ENCODE measurements at places on chromosomes 5 and 9.

- peak; percentile 20 for DNase-seq
These were observed 173.5 kb upstream of the ZNF608 start for GRCh38 chr5:124919747-124920525.

DNA sequence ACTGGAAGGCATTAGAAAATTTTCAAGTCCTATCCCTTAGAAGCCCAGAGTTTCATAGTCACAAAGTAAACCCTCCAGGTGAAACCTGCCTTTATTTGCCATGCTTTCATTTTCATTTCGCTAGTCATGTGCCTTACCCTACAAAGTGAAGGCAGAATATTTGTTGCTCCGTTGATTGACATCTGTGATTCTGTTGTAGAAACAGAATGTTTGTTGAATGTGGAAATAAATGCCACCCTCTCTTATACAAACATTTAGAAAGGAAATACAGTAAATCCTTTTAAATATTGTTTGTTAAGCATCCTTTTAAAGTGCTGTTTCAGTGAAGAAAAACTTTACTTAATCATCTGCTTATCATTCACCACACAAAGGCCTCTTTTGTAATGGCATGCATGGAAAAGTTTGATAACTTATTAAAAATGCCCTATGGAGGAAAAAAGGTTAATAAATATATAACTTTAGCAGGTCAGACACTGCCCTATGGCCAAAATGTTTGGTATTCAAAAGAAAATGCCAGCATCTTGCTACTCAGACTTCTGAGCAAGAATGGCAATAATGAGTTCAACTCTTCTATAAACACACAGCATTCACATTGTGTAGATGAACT is 34.3 kb upstream of the CAST start:
- no peak for DNase-seq

DNA sequence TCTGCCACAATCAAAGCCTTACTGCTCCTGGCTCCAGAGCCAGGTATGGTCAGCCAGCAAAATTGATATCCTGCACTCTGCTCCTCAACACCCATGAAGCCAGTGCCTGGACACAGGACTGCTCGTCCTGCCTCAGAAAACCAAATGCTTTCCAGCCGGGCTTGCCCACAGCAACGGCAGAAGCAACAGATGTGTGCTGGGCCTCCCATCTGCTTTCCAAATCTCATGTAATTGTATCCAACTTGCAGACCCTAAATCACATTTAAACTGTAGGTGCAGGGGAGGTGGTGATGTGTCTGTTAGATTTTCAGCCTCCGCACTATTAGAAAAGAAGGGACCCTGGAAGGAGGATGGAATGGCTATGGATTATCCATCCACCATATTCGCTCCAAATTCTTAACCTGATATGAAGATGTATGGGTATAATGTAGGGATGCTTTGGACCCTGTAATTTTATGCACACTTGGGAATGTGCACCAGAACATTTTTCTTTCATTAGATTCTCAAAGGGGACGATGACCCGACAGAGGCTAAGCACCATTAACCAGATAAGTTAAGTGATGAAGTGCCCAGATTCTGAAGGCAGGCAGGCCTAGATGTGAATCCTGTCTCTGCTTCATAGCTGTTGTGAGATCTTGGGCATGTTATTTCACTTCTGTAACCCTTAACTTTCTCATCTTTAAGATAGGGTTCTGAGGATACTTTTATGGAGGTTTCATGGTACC is 58.2 kb downstream of the EXOSC2 start:
- DNase-seq, result no peak

DNA sequence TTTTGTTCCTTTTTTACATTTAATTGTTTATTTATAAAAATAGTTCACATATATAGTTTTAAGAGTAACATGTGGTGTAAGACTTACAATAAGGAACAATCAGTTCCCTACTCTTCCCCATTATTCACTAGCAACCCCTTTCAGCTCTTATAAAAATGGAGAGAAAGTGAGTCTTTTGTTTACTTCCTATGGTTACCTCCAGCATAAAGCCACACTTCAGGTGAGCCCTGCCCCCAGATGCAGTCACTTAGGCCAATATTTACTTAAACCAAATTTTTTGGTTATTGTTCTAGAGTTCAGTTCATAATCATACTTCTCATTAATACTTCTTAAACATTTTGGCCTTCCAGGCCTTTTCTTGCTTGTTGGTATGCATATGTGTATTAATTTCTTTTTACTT is 33.7 kb downstream of the UBE2R2 start:
- no peak for DNase-seq

- DNase-seq, result no peak
These were observed 363.2 kb upstream of the SMC2 start for GRCh38 chr9:103730866-103731265.
